ENCODE measurements at places on chromosomes 6 and 20.

GRCh38 chr6:127483399-127484055, 24.3 kb upstream of the KIAA0408 start:
- DNase-seq: no peak

GRCh38 chr6:68728159-68728979, 93.3 kb downstream of the ADGRB3 start:
- DNase-seq: no peak

DNA sequence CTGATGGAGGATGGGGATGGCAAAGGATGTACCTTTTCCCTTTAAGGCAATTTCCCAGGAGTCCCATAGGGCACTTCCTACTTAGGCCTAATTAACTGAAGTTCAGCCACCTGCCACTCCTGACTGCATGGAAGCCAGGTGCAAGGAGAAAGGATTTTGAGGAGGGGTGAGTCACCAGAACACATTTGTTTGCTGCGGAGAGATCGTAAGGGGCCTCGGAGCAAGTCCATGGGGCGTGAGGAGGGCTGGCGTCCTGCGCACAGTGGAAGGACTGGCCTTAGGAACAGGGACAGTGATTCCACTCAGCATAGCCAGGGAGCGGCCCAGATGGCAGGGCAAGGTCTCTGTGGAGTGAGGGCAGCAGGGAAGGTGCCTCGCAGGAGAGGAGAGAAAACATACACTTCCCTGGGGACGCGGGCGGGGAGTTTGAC, 11.8 kb upstream of the MAP1LC3A start:
- no peak for DNase-seq

GRCh38 chr6:165987483-165988301, 180.0 kb downstream of the TBXT start:
- DNase-seq: peak; percentile 64

- no peak for DNase-seq
These were observed 354.3 kb downstream of the COL12A1 start for GRCh38 chr6:74851596-74851995.

- DNase-seq: no peak
These were observed 118.0 kb downstream of the B3GAT2 start for GRCh38 chr6:70838907-70839285.

DNA sequence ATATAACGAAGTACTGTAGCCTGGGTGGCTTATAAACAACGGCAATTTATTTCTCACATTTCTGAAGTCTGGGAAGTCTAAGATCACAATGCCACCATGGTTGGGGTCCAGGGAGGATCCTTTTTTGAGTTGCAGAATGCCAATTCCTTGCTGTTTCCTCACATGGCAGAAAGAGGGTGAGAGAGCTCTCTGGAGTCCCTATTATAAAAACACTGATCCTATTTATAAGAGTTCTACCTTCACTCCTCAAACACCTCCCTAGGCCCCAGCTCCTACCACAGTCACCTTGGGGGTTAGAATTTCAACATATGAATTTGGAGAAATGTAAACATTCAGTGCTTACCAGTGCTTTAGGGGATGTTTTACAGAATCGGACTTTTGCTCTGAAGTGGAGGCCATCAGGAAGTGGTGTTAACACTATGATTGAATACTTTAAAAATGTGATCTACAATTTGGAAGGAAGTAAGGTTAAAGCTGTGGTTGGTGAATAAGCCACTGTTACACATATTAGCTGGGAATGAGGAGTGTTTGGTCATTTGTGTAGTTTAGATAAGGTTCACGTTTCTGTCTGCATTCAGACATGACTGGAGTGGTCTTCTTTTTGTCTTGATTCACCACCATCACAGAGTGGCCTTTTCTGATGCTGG, 79.9 kb upstream of the SPTLC3 start:
- DNase-seq: no peak

- no peak for DNase-seq
These were observed 1.2 kb downstream of the OGFR start for GRCh38 chr20:62805711-62806382.

DNA sequence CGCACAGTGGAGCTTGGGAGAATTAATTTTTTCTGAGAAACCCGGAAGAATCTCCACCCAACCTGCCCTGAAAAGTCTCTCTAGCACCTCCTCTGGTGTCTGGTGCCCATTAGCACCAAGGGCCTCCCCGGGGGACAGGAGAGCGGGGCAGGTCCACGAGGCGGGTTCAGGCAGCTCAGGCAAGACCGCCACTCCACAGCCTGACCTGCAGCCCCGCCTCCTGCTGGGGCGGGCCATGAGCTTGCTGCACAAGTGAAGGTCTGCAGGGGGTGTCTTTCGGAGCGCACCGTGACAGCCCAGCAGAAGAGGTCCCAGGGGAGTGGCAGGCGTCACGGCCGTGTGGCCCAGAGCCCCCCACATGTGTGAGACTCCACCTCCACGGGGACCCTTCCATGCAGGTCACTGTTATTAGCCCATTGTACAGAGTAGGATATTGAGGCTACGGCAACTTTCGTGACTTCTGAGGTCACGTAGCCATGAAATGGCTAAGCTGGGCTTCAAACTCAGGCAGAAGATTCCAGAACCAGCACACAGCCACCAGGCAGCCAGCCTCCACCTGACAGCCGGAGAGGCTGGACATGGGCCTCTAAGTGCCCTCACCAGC, 63.9 kb upstream of the SLCO4A1 start:
- no peak for DNase-seq

DNA sequence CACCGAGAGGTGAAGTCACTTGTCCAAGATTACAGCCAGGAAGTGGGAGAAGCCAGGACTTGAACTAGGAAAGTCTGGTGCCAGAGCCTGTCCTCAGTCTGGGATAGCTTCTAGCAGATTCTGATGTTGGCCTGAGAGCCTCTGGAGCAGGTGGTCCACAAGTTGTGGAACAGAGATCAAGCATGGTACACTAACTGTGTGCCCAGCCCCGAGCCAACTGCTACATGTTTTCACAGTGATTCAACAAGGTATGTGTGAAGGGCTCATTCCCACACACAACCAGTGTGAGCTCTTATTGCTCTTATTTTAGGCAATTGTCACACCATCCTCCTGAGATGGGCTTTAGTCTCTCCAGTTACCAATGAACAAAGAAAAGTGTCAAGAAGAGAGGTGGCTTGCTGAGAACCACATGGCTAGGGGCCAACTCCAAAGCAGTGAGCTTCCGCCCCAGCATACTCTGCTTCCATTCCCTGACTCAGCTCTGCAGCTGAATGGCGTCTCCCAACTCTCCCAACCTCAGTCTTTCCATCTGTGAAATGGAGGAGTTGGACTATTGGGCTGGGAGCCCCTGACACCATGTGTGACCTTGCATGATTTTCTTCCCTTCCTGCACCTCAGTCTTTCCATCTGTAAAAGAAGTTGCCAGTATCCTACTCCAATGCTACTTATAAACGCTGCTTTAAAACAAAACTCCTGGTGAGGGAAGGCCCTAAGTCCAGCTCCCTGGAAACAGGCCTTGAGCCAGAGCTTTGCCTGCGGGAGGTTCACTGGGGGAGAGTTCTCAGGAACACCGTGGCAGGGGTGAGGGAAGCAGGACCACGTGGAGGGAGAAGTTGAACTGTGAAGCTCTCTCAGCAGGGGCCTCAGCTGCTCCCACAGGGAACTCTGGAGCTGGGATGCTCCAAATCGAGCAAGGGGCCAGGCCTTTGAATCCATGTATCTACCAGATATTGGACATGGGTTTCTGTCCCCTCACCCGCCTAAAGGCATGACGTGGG, 40.9 kb downstream of the CDH22 start:
- DNase-seq: no peak

GRCh38 chr20:45174434-45175364, at the start of gene PI3:
Gene PI3, plus strand, starts transcription at chr20:45174902. Its CDS starts 21 bp downstream, at chr20:45174923.
- no peak for DNase-seq

DNA sequence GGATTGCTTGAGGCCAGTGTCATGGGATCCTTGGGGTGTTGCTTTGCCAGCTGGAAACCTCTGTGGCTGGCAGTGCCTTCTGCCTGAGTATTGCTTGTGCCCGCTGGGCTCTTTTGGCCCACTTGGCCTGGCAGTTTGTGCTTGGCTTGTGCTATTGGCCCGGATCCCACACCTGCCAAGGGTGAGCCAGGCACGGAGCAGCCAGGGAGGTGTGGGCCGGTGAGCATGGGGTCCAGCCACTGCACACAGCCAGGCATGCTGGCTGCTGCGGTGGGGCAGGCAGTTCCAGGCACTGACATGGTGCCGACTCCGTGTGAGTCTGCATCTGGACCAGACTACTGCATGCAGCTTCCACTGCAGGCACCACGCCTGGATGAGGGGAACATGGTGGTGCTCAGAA, 62.5 kb upstream of the SYNCRIP start:
- no peak for DNase-seq

DNA sequence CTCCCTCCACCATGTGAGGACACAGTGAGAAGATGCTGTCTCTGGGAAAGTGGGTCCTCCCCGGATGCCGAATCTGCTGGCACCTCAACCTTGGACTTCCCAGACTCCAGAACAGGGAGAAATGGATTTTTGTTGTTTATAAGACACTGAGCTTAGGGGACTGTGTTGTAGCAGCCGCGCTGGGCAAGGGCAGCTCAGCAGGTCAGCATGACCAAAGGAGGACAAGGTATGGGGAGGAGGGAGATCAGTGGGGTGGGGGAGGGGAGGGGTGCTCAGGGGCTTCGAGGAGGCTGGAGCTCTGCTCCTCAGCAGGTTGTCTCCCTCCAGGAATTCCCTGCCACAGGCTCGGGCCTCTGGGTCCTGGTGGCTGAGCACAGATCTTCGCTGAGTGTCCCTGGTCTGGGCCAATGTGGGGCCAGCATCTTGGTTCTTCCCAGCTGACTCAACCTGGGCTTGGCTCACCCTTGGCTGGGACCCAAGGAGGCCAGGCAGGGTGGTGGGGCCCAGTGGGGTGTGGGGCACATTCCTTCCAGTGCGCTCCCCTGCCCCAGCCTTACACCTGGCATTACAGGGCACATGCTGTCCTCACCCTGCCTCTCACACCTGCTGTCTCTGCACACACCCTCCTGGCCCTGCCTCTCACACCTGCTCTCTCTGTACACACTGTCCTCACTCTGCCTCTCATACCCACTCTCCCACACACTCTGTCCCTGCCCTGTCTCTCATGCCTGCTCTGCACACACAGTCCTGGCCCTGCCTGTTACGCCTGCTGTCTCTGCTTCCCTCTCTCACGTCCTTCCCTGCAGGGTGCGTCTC, 107.3 kb downstream of the SYCP2 start:
- no peak for DNase-seq

GRCh38 chr6:43307451-43308100, 1.1 kb downstream of the CRIP3 start:
- DNase-seq: no peak

GRCh38 chr6:113697632-113698410, 159.3 kb upstream of the MARCKS start:
- DNase-seq: no peak
